Epithelial cell of esophagus (primary cell): ENCODE measurements at places on chromosomes 2 and 18.
A peak's percentile ranks its signal among the peaks of the same experiment; 100 is the strongest.

- peak; percentile 69 for DNase-seq
Measured at GRCh38 chr2:160334028-160334741, 134.1 kb upstream of the ITGB6 start.

GRCh38 chr18:50427896-50428295 is 53.0 kb downstream of the SKA1 start:
- DNase-seq, result no peak

DNA sequence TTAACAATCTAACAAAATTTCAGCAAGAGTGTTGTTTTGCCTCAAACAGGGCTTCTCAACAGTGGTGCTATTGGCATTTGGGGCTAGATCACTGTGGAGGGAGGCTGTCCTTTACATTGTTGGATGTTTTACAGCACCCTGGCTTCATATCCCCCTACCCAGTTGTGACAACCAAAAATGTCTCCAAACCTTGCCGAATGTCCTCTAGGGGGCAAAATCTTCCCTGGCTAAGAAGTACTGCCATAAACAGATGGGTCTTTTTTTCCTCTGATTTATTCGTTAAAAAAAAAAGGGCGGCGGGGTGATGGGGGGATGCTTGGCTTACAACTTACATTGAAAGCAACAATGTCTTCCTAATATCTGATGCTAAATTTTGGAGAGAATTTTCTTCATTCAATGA is 207.6 kb upstream of the CCDC150 start:
- peak; percentile 19 for DNase-seq

DNA sequence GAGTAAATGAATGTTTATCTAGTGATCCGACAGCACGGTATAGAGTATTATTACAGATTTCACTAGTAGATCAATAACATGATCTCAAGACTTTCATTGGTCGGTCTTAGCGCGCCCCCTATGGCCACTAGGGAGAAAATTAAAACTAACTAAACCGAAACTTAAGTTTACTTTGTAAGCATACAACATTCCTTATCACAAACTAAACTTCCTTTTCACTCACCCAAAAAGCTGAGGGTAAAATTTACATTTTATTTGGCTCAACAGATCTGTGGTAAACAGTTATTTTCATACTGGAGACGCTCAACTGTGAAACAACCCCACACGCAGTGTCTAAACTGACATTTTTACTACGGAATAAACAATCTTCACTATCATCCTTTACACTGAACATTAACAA is 215.6 kb upstream of the MAP2 start:
- DNase-seq, result peak; percentile 64

- peak; percentile 25 for DNase-seq
Measured at GRCh38 chr18:61727241-61728193, 165.3 kb downstream of the RNF152 start.

DNA sequence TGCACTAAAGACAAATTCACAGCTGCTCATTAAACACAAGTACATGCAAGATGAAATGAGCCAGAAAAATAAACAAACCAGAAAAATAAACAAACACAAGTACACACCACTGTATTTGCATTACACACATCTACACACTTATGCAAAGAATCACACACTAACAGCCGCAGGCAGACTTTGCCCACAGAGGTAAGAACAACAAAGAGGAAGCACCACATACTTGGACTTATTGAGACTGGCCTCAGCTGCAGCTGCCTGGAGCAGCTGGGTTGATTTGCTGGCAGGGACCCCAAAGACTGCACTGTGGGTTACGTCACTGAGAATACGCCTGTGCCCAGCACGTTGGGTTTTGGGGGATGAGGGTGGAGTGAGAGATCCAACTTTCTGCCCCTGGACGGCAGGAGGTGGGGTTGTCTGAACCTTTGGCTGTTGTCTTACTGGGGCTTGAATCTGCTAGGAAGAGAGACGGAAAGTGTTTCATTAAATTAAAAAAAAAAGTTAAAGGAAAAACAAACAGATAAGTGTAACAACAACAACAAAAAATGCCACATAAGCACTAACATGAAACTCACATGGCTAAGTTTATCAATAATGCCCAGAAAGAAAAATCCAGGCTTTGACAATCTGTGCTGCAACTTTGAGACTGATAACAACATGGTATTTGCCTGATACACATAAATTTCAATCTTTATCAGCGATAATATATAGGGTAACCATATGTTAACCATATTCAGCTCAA is 71.9 kb upstream of the NFU1 start:
- DNase-seq, result no peak

DNA sequence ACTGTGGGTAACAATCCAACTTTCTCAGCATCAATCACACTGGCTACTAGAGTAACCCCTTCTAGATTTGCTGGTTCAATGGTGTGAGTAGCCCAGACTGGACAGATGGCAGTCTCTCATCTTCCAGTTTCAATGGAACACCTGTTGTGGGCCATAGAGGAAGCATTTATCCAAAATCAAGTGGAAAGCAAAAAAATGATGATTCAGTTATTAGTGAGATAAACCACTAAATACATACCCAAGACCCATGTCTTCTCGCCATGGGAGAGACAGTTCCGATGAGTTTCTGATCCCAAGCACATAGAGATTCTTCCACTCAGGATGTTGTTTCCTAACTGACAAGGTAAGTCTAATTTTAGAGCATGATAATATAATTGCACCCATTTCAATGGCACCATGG is 194.0 kb downstream of the IRS1 start:
- no peak for DNase-seq
